Cardiac muscle cell (in vitro differentiated cells and primary cell): ENCODE measurements at places on chromosomes 12 and 14. TPM values are rescaled to one million over a fixed set of nuclear protein-coding genes. Genes with fewer than 3 reads are reported as not detected.

Gene WNT1
- not detected in 2 replicates for polyA plus RNA-seq

DNA sequence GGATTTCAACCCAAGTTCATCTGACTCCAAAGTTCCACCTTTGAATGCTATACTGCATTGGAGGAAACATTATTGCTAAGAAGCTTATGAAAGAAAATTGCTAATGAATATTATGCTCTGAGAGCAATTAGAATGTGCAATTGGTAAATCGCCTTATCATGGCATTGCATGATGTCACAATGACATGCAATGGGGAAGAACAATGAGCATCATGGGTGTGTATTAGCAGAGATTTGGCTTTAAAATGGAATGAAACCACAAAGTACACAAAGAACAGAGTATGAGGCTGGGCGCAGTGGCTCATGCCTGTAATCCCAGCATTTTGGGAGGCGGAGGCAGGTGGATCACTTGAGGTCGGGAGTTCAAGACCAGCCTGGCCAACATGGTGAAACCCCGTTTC, 34.7 kb downstream of the FOS start:
- no peaks in the 10 kb centered on the region for H3K36me3 ChIP-seq
- H3K27me3 ChIP-seq = no peaks in the 10 kb centered on the region
- H3K4me1 ChIP-seq = no peaks in the 10 kb centered on the region

DNA sequence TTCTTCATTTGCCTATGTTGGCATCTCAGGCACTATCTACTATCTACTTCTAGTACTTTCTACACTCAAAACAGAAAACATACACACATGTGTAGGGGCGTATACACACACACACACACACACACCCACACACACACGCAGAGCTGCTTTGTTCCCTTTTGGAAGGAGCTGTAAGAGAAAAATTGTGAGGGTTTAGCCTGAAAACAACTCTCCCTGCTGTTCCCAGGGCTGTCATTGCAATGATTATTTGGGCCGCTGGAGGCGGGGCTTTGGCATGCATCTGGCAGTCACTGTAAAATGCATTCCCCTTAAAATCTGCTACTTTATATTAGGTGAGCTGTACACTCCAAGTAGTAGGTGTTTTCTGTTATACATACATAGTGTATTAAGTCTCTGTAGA, 29.1 kb upstream of the SLC38A2 start:
- H3K4me1 ChIP-seq = peaks cover 12% of the 10 kb centered on the region
- peak; percentile 77 for DNase-seq
- H3K4me3 ChIP-seq = no peak overlapping the region
- H3K27ac ChIP-seq = no peak overlapping the region

Gene CCDC197
- polyA plus RNA-seq = 0.21 TPM in 1 of 2 replicates, not detected in the other

DNA sequence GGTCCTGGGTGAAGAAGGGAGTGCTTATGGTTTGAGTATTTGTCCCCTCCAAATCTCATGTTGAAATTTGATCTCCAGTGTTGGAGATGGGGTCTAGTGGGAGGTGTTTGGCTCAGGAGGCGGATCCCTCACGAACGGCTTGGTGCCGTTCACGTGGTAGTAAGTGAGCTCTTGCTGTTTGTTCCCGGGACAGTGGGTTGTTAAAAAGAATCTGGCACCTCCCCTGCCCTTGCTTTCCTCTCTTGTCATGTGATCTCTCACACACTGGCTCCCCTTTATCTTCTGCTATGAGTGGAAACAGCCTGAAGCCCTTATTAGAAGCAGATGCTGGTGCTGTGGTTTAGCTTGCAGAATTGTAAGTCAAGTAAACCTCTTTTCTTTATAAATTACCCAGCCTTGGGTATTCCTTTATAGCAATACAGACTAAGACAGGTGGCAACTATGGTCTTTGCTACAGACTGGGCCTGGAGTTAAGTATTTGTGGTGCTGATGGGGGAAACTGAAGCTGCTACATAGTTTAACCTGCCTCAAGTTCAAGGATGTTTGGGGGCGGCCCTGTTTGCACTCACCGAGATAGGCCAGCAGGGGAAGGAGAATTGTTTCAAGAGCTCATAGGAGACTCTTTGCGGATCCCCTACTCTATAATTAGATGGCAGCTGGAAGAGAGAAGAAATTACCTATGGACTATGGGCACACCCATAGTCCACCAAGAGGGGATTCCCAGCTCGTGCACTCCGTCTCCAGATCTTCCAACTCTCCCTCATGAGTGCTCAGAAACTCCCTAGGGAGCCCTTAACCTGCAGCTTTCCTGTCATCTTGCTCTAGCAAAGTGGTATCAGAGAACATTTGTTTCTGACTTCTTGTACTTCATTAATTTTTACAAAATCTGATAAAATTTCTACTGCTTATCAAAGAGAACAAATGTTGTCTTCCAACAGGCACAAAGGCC, 164.6 kb downstream of the SLC15A5 start:
- H3K36me3 ChIP-seq = no peaks in the 10 kb centered on the region
- no peak overlapping the region for H3K27ac ChIP-seq
- no peaks in the 10 kb centered on the region for H3K27me3 ChIP-seq
- no peak overlapping the region for H3K4me3 ChIP-seq
- peaks cover 7% of the 10 kb centered on the region for H3K4me1 ChIP-seq

GRCh38 chr12:19045426-19045825, 84.1 kb upstream of the PLEKHA5 start:
- no peak overlapping the region for H3K27ac ChIP-seq
- H3K27me3 ChIP-seq = no peaks in the 10 kb centered on the region
- H3K4me1 ChIP-seq = no peaks in the 10 kb centered on the region

Gene SLC25A47
- polyA plus RNA-seq = 0.09 and 0.80 TPM in 2 replicates

GRCh38 chr14:95320955-95321600, 1.4 kb upstream of the CLMN start:
- H3K27ac ChIP-seq = no peak overlapping the region
- no peaks in the 10 kb centered on the region for H3K4me1 ChIP-seq
- peaks cover 26% of the 10 kb centered on the region for H3K27me3 ChIP-seq
- DNase-seq = no peak
- no peaks in the 10 kb centered on the region for H3K36me3 ChIP-seq

Gene BBOF1
- polyA plus RNA-seq = 6.1 and 10.6 TPM in 2 replicates

Gene OVCH1
- not detected in 2 replicates for polyA plus RNA-seq

GRCh38 chr14:32303865-32304264, 25.2 kb upstream of the AKAP6 start:
- no peak for DNase-seq
- H3K4me1 ChIP-seq = peaks cover 17% of the 10 kb centered on the region
- peak overlapping the region; percentile 80 for H3K27ac ChIP-seq
